ENCODE measurements at places on chromosomes 2 and 18.

DNA sequence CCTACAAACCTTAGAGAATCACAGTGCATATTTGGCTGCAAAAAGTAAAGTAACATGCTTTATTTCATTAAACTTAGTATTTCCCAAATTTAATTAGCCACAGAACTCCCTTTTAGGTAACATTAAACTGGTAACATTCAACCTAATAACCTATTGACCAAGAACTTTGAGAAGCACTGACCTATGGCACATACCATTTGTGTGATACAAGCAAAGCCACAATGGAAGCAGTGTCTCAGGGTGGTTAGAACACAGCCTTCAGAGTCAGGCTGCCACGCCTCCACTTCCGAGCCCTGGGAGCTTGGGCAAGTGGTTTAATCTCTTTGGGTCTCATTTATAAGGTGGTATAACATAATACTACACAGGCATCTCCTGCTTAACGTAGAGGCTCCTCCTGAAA is 301.4 kb downstream of the PDE11A start:
- no peak for DNase-seq

GRCh38 chr18:59717291-59717690 is 20.1 kb upstream of the CCBE1 start:
- no peak for DNase-seq

DNA sequence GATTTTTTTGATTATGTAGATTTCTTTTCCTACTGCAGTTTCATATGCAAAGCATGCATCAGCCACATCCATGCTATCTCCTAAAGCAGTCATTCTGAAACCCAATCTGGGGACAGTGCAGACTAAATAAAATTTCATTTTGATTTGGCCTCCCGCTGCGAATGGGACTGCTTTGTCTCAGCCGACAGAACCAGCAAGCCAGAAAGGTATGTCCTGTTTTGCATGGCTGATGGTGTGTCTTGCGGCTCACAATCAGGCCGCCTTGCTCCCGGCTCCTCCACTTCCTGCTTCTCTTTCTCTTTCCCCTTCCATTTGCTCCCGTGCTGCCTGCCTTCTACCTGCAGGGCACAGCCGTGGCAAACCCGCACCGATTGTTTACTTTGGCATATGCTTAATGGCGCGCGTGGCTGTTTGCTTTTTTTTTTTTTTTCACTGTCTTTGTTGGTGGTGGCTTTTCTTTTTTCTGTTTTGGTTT is 419.6 kb upstream of the POU3F3 start:
- no peak for DNase-seq

GRCh38 chr2:60853531-60853930 is 27.8 kb upstream of the REL start:
- no peak for DNase-seq

DNA sequence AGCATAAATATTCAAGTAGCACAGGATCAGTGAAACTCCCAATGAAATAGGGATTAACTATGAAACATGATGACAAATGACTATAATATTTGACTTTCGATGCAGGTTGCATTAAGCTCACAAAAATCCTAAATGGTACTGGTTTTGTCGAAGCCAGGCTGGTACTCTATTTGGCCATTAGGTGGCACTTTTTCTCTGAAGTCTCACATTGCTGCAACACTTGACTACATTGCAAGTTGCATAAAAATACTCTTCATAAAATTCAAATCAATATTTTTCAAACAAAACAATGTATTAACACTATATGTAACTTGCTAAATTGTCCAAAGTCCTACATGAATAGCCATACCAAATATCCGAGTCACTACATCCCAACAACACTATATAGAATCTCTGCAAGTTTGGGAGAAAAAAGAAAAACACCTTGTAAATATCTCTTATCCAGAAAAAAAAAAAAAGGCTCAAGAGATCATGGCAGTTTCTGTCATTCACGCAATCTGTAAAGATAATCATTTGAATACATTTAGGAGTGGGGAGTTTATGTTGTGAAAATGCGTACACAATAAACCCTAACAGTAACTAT is 9.5 kb downstream of the RTTN start:
- no peak for DNase-seq

GRCh38 chr2:241797441-241798080 is 11.4 kb upstream of the NEU4 start:
- no peak for DNase-seq
